Amygdala (tissue), 56 donors: ENCODE measurements at places on chromosomes 4 and X.

GRCh38 chr4:3746701-3747580, 19.2 kb upstream of the ADRA2C start:
- DNase-seq = no peak

DNA sequence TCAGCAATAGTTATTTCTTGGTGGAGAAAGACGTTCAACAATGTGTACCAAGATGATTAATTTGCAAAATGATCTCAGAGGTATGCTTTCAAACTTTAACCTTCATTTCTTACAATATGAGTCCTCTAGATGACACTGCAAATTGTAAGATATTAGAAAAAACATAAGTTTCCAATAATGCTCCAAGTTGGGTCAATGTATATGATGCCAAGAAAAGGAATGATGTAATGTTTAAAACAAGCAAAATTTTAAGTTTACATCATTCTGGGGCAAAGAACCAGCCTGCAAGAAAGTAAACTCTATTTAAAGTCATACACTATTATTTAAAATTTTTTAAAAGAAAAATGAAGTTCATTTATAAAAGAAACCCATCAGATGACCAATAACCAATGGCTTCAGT, 56.1 kb downstream of the PRSS12 start:
- DNase-seq = no peak

DNA sequence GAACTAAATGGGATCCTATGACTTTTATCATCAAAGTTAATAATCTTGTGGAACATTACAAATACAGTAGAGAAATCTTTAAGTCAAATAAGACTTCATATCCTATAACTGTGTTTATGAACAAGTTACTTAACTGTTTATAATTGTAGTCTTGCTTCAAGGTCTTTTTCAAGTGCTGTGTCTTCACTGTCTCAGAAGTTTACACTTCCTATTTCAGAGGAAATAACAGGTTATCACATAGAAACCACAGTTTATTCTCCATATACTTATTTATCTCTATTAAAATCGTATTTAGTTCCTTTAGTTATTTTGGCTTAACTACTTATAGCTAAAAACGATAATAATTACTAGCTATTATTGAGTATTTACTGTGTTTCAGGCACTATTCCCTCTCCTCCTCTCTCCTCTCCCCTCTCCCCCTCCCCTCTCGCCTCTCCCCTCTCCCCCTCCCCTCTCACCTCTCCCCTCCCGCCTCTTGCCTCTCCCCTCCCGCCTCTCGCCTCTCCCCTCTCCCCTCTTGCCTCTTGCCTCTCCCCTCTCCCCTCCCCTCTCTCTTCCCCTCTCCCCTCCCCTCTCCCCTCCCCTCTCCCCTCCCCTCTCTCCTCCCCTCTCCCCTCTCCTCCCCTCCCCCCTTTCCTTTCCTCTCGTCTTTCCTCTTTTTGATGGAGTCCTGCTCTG, 63.7 kb downstream of the RBPJ start:
- DNase-seq = no peak

GRCh38 chrX:24498975-24499374, 33.9 kb downstream of the PDK3 start:
- no peak for DNase-seq

DNA sequence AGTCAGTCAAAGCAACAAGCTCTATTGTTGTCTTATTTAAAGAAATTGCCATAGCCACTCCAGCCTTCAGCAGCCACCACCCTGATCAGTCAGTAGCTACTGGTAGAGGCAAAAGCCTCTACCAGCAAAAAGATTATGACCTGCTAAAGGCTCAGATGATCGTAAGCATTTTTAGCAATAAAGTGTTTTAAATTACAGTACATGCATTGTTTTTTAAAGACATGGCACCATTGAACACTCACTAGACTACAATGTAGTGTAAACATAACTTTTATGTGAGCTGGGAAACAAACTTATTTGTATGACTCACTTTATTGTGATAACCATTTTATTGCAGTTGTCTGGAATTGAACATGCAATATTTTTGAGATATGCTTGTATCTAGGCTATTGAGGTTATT, 32.3 kb upstream of the DYNLT3 start:
- DNase-seq = no peak

GRCh38 chrX:18448416-18448815, 23.0 kb downstream of the CDKL5 start:
- DNase-seq = no peak

DNA sequence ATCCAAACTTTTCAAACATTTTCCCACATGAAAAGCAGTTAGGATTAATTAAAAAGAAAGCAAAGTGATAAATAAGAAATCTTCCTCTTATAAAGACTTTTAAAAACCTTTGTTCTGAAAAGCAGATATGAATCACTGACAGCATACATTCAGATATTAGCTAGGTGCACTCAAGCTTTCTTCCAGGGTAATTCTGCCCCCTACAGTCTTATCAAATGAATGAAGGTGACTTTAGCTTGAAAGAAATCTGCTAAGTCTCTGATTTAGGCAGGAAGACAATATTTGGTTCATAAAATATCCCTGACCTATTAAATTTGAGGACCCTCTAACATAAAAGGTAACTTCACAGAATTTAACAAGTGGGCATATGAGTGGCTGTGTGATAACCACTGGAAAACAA, 209.1 kb upstream of the FAM47A start:
- DNase-seq = no peak

GRCh38 chr4:24373704-24374103, 210.7 kb downstream of the DHX15 start:
- no peak for DNase-seq

GRCh38 chrX:50100188-50100587, 100.6 kb downstream of the AKAP4 start:
- no peak for DNase-seq

DNA sequence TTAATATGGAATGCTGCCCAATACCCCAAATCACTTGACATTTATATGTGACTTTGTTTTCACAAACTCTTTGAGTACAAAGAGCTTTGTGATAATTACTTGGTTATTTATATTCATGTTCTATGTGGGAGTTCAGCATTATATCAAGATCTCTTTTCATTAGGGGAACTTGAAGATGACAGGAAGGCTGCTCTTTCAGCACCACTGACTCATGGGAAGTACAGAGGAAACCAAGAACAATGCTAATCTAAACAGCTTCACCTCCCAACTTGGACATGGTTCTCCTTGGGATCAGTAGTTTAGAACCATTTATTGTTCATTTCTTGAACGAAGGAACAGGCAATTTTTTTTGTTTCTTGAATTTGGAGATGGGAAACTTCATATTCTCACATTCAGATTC, 184.0 kb upstream of the AFF2 start:
- DNase-seq = no peak

DNA sequence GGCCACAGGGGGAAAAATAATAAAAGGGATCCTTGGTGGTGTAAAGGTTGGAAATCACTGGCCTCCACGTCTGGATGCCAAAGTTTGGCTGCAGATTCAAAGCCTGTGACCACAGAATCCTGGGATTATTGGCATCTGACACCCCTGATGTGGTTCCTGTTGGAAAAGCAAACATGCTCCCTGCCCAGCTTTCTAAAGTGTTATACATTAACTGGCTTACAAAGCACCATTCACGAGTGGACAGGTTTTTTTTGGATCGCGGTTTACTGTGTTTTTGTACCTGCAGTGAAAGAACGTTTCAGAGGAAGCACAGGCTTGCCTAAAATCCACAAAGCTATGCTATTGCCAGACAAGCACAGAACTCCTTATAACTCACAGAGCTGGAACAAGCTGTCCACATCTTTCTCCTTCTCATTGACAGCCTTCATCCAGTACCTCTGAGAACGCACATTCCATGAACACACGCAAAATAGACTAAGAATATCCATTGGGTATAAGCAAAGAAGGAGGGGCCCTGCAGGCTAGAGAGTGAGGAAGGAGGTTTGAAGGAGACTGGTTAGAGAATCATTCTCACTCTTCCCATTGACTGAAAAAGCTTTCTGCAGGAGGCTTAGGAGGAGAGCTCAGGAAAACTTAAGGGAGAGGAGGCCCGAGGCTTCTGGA, 14.5 kb upstream of the CAPN6 start:
- no peak for DNase-seq

- peak; percentile 36 for DNase-seq
Measured at GRCh38 chrX:9604111-9604907, 139.5 kb downstream of the TBL1X start.

GRCh38 chr4:126448086-126448845, 1133.5 kb downstream of the FAT4 start:
- DNase-seq = no peak

- DNase-seq = no peak
Measured at GRCh38 chr4:13285336-13285735, 198.8 kb downstream of the RAB28 start.

- no peak for DNase-seq
Measured at GRCh38 chr4:180261346-180261745, 1981.9 kb upstream of the TENM3 start.

DNA sequence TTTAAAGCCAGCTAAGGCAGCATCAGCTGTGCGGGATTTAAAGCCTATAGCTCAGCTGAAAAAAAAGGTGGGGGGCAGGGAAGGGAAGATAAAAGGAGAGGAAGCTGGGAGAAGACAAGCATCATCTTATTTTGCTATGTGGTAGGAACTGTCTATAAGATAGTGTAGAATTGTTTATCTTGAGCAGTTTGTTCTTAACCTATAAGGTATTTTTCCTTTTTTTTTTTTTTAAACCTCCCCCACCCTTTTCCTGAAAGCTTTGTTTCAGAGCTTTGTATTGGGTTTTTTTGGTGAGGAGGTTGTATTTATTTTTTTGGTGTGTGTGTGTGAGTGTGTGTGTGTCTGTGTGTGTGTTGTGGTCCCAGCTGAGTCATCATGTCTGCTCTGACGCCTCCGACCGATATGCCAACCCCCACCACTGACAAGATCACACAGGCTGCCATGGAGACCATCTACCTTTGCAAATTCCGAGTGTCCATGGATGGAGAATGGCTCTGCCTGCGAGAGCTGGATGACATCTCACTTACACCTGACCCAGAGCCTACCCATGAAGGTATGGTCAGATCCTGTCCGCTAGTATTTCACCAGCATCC, 531 bp downstream of the RUFY3 start:
- DNase-seq = no peak

DNA sequence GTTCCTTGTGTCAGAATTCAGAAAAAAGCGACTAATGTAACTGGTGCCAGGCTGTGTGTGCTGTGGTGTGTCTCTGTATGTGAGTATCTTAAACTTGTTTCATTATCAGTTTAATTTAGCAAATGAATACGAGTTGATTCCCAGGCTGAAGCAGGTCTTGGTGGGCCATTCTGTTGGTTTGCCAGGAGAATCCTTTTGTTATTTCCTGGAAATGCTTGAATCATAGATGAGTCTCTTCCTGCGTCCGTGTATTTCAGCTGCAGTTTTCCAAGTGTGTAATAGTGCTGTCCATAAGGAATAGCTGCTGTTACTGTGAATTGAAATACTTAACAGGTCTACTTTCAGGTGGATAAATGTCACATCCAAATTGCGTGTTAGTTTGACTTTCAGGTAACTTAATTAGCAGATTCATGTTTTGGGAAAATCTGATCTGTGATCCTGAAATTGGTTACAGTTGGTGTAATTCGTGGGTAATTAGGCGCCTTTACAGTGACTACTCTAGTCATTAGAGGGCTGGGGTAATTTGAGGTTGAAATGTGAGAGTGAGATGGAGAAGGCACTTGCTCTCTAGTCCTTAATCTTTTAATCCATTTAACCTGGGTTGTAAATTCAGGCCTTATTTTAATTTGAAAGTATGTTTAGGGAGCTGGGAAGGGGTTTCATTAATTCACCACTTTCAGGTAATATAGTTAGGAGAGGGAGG, 23.8 kb downstream of the TMEM131L start:
- DNase-seq = no peak

DNA sequence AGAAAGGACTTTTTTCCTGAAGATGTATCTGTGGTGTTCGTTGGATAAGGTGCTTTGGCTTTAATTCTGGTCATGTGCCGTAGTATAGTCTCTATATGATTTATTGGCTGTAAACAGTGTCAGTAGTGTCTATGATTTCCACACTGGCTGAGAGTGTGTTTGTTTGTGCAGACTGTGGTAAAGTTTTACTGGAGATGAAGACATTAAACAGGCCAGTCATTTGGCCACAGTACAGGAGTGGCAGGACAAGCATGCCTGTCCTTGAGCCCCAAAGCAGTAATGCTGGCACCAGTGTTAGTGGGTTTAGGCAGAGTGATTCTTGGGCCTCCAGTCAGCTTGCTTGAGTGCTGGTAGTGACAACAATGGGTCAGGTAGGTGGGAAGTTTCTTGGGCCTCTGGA, 1023.9 kb upstream of the GRID2 start:
- no peak for DNase-seq

DNA sequence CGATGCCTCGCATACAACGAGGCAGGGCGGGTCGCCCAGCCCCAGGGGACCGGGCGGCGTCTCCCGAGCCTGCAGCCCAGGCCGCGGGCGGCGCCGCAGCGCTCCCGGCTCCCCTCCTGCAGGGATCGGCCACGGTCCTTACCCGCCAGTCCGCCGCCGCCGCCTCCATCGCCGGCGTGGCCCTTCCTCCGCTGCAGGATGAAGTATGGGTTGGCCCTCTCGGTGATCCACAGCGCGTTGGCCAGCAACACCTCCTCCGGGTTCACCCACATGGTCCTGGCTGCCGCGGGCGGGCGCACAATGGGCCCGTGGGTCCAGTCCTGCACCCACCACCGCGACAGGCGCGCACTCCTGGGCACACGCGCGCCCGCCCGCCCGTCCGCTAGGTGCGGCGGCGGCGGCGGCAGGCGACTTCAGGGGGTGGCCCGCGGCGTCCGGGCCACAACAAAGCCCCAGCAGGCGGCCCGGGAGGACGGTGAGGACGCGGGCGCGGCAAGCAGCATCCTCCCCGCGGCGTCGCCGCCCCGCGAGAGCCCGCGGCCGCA, 339 bp downstream of the TBC1D9 start:
- no peak for DNase-seq
